CD4-positive, alpha-beta T cell treated with Interleukin-1 beta for 1 hour (primary cell): ENCODE measurements at places on chromosomes 12 and 14.

DNA sequence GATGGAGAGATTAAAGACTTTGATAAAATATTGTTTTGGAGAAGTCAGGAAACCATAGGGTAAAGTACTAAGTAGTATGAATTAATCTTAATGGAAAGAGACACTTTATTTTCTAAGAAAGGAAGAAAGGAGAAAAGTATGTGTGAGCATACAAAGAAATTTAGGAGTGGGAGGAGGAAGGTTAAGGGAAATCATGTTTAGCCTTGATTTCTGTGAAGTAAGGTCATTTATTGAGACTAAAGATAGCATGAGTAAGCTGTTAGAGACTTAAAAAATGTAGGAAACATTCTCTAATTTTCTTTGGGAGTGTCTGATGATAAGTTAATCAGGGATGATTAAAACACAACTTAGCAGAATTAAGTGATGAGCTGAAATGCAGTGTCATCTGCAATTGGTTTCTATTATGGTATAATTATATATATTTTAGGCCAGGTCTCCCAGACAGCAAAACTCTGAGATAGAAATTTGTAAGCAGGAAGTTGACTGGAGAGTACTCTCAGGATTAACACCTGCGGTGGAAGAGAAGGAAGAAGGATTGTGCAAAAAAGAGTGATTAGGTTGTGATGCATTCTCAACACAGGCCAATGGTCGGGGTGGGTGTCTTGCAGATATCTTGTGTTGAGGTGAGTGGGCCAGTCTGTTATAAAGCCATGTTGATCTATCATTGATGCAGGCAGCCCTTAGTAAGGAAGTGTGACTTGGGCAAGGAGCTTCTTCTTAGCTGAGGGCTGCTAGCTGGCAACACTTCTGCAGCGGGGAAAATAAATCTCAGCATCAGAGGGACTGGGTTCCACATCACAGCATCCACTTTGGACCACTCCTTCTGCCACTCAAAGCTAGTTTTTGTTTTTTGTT is 256.2 kb downstream of the AEBP2 start:
- no peak for DNase-seq

DNA sequence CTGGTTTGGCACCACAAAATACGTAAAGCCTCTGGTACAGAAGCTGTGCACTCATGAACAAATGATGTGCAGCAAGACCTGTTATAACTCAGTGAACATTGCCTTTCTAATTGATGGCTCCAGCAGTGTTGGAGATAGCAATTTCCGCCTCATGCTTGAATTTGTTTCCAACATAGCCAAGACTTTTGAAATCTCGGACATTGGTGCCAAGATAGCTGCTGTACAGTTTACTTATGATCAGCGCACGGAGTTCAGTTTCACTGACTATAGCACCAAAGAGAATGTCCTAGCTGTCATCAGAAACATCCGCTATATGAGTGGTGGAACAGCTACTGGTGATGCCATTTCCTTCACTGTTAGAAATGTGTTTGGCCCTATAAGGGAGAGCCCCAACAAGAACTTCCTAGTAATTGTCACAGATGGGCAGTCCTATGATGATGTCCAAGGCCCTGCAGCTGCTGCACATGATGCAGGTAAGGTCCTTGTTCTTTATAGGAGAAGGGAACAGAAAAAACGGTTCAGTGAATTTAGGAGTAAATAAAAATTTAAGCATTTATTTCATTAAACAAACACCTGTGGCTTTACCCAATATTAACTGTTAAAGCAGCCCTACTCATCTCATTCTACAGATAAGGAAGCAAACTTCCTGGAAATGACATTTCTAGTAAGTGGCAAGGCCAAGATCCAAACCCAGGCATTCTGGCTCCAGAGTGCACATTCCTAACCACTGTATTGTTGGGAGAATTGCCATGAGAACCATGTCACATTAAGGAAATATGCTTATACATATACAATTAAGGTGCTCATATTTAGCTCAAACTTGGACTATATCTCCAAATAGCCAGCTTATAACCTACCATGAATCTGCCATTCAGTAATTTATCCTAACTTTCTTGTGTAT is 11.7 kb downstream of the COCH start:
- no peak for DNase-seq

GRCh38 chr14:86942936-86943335 is 1050.0 kb downstream of the GALC start:
- DNase-seq, result no peak

DNA sequence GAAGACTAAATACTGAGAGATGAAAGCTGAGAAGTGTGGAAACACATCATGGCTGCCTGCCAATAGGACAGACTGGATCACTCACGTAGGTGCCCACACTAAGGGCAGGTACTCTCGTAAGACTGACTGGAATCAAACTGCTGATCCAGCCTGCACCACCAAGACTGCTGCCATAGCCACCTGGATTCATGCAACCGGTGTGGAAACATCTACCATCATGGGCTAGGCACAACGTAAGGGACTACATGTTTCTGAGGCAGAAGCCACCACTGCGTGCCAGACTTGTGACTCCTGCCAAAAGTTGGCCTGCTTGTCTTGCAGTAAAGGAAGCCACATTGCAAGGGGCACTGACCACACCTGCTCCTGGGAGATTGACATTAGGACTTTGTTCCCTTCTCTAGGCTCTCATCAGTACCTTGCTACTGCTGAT is 3.8 kb downstream of the POMT2 start:
- DNase-seq, result no peak

DNA sequence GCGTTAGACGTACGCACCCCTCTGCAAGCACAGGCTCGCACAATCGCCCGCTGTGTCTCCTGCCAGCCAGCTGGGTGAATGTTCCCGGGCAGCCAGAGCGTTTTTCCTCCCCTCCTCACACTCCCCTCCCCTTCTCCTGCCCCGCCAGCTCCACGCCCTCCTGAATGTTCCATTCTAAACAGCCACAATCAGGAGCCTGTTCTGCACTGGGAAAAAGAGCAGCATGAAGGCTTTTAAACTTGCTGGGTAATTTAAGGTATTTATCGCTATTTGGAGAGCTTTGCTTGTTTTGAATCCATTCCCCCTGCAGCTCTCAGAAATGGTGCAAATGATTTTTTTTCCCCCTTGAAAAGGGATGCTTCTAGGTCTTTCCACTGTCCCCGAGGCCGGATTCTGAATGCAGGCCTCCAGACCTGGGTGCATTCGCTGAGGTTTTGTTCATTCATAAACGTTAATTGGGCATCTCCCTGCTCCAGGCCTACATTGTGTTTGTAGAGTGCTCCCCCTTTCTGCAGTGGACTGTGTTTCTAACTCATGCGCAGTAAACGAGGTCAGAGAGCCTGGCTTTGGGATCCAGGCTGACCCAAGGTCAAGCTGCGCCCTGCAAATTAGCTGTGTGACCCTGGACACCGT is 212.5 kb downstream of the CHST11 start:
- DNase-seq, result no peak

DNA sequence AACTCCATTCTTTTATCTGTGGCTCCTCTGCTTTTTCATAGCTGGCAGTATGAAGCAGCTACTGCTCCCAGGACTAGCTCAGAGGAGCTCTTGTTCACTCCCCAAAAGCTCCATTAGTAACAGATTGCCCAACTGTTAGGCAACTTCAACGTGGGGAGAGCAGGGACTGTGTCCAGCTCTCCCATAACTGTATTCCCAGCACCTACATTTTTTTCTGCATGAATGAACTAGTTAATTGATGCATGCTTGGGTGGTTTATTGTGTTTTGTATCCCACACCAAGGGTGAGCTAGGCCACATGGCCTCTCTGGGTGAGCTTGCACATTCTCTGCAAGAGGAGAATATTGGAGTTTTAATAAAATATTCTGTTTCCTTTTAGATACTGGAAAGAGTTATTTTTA is 15.2 kb downstream of the STON2 start:
- DNase-seq, result no peak
